ENCODE measurements at places on chromosomes 4 and X.
A peak's percentile ranks its signal among the peaks of the same experiment; 100 is the strongest.

DNA sequence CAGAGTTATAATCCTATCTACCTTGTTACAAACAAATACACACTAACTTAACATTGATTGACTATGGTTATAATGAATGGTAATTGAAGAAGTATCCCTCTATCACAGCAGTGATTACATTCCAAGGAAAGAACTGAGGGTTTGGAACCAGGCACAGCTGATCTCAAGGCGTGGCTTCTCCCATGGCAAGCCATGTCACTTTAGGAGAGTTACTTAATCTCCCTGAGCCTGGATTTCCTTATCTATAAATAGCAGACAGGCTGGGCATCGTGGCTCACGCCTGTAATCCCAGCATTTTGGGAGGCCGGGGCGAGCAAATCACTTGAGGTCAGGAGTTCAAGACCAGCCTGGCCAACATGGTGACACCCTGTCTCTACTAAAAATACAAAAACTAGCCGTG is 25.6 kb downstream of the SORBS2 start:
- no peak for DNase-seq

- DNase-seq, result no peak
Observed at GRCh38 chr4:66591968-66592367, 921.7 kb upstream of the EPHA5 start.

DNA sequence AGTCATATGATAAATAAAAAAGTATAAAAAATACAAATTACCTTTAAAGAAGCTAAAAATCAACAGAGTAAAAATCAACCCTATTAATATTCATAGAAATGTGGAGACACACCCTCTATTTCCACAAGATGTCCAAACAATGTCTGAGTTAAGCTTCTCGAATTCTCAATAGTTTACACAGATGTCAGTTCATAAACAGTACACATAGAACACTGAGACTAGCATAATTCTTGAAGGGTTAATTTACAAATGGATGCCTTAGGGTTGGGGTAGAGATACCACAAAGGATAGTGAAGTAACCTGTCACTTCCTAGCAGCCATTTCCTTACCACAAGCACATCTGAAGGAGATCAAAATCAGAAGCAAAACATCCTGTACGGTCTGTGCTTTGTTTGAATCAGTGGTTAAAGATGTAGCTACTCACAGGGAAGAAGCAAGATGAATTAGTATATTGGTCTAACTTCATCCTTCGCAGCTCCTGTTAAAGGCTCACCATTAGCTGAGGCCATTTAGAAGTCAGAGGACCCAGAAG is 2393.9 kb downstream of the ARAP2 start:
- no peak for DNase-seq

GRCh38 chrX:13808865-13809264 is 8.0 kb downstream of the GPM6B start:
- no peak for DNase-seq

DNA sequence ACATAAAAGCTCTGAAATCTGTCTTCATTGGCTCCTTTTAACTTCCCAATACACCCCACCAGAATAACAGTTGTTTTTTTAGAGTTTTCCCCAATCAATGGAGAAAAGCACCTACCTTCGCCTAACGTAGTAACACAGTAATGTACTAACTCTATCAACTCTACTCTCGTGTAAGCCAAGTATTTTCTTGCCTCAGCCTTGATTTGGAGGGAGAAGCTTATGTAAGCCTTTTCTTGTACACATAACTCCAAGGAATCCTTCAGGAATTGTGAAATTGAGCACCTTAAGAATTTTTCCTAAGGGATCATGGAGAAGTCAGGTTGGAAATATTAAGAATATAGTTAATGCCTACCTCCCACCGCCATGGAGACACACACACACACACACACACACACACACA is 181.2 kb downstream of the RAPGEF2 start:
- DNase-seq, result no peak

DNA sequence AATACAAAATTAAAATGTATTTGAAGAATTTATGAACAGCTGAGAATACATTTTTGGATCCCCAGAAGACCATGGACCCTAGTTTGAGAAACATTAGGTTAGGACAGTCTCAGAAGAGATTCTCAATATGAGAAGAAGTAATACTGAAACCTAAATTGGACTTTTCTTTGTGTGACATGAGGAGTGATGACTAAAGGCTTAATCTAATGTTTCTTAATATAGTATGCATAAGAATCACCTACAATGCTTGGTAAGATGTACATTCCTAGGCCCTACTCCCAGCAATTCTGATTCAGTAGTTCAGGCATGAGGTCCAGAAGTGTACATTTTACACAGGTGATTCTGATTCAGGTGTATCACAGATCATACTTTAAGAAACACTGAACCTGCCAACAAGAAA is 31.6 kb upstream of the HUWE1 start:
- DNase-seq, result no peak

GRCh38 chr4:121464854-121465253 is 84.0 kb upstream of the QRFPR start:
- DNase-seq, result no peak

- no peak for DNase-seq
Observed at GRCh38 chr4:2482693-2483092, 13.8 kb downstream of the RNF4 start.

DNA sequence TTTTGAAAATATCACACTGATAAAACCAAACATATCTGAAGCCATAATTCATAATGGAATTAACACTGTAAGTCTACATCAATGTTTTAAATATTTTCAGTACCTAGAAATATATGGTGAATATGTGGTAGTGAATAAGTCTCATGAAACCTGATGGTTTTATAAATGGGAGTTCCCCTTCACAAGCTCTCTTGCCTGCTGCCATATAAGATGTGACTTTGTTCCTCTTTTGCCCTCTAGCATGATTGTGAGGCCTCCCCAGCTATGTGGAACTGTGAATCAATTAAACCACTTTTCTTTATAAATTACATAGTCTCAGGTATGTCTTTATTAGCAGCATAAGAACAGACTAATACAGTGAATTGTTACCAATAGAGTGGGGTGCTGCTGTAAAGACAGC is 536.8 kb upstream of the GALNT7 start:
- DNase-seq, result no peak

DNA sequence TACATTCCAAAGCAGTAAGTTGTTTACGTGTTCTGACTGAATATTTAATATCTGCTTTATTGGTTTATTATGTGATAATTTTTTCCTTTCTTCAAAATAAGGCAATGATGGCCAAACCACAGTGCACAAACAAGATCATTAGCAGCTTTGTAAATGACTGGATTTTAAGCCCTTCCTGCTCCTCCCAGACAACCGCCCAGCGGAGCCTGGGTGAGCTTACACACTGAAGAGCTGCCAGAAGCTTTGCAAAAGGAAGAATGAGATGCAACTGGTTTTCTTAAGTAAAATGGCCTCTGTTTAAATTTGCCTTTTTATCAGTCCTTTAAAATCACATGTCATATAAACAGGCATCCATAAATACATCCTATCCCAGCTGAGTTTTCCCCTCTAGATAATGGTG is 52.2 kb downstream of the SPARCL1 start:
- no peak for DNase-seq

GRCh38 chr4:4820739-4821138 is 38.7 kb upstream of the MSX1 start:
- no peak for DNase-seq

GRCh38 chr4:143653031-143653430 is 47.4 kb downstream of the FREM3 start:
- no peak for DNase-seq

DNA sequence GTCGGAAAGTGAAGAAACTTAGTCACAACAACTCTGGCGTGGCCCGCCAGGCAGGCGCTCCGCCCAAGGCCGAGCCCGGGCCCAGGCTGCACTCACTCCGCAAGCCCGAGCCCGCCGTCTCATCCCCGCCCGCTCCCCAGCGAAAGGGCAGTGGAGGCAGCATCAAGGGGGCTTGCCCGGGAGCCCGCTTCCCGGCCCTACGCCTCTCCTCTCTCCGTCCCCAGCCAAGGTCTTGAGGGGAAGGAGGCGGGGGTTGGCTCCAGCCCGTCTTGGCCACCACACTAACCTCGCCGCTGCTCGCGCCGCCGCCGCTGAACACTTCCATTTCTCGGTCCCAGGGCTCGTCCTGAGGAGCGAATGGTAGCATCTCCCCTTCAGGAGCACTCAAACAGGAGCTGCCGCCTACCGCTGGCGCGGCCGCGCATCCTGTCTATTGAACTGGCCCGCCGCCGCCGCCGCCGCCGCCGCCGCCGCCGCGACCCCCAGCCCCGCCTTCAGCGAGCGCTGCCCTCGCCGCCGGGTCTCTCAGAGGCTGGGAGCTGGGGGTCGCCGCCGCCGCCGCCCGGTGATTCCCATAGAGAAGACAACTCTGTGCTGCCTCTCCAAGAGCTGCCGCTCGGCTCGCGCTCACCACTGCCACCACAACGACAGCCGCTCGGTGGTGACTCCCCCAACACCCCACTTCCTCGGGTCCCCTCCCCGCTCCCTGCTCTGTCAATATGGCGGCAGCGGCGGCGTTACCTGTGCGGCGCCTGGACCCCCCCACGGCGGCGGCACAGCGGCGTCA is at the start of gene RPS6KA6:
TSS of gene RPS6KA6 (minus strand) at position 667 of the 787 bp plus-strand sequence. CDS start at position 367, 300 bp downstream.
- no peak for DNase-seq

DNA sequence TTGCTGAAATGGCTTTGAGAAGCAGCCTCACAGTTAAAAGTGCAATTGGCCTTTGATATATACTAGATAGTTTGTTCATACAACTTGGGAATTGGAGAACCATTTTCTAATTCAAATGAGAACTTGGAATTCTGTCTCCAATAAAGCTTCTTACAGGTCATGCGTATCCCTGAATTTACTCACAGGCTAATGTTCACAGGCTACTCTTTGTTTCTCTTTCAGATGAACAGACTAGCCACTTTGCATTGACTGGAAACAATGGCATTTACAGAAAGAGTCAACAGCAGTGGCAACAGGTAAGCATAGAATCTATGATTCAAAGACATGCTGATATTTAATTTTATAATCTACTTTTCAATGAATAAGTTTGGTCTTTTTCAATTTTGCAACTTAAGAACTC is 13.5 kb downstream of the AFF1 start:
- DNase-seq, result no peak

DNA sequence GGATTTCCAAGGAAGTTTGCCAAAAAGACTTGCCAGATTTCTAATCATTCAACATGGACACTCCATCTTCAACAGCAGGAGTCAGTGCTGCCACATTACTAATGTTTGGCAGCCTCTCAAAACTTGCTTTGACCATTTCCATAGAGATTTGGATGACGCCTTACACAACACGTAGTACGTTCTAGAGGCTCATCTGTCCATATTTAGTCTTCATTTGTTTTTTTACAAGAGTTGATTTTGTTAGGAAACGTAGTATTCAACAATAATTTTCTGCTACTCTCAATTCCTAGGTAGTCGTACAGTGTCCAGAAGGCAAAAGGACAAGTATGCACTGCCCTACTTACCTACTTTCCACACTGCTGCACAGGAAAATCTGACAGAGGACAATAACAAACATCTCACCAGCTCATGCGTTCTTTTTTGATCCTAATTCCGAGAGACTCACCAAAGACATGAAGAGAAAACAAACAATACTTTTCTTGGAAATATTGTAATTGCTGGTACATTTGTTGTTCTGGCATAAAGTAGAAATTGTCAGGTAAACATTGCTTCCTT is 117.3 kb downstream of the SNCA start:
- no peak for DNase-seq

DNA sequence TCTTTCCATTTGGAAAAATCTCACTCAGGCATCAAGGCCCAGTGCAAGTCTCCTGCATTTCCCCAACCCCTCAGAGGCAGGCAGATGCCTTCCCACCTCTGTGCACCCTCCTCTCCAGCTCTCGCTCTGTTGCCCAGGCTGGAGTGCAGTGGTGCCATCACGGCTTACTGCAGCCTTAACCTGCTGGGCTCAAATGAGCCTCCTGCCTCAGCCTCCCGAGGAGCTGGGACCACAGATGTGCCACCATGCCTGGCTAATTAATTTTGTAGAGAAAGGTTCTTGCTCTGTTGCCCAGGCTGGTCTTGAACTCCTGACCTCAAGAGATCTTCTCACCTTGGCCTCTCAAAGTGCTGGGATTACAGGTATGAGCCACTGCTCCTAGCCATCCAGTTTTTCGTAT is 95.8 kb downstream of the NHSL2 start:
- no peak for DNase-seq

GRCh38 chrX:107766470-107767150 is 9.0 kb downstream of the TSC22D3 start:
- DNase-seq, result no peak

- DNase-seq, result no peak
Observed at GRCh38 chr4:142035566-142035965, 399.2 kb downstream of the IL15 start.

- no peak for DNase-seq
Observed at GRCh38 chr4:35684755-35685154, 559.6 kb downstream of the ARAP2 start.

- DNase-seq, result no peak
Observed at GRCh38 chrX:110086916-110087484, 84.1 kb downstream of the TMEM164 start.

GRCh38 chr4:84977396-84977795 is 10.9 kb upstream of the WDFY3 start:
- no peak for DNase-seq

- DNase-seq, result peak; percentile 37
Observed at GRCh38 chrX:129540068-129540653, at the start of gene OCRL. Gene OCRL, plus strand, starts transcription at chrX:129540259. Its CDS starts 181 bp downstream, at chrX:129540440.

DNA sequence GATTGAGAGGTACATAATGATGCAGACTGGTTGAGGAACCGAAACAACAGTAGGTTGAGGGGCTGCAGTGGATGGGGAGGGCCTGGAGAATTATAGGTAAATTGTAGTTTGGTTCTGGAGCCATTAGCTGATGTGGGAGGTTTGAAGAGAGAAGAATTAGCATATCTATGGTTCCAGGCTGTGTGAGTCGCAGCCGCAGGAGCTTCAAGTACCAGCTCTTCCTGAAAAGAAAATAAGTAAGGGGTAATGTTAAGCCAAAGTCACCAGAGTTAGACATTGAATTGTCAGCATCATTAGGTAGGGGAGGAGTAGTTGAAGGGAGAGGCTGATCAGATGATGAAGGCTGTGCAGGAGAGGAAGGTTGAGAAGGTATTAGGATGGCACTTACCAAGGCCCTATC is 29.5 kb downstream of the PF4 start:
- DNase-seq, result no peak

DNA sequence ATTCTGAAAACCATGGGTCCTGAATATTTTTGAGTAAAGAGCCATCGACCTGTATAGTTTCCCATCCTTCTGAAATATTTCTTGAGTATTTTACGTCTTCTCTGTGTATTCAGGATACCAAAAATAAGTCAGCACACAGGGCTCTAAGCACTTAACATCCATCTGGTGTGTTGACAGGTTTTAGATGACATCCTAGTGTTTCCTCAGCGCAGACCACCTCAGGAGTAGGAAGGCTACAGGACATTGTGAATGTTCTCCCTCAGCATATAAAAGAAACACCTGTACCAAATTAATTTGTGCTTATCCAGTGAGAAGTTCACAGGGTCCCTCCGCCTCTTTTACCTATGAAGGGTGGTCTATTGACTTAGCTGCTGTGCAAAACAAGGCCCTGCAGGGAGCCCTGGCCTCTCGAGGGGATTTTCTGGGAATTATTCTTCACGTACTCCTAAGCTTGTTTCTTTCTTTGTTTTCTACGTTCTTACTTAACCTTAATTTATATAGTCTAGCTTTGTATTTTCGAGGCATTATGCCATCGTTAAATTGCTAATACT is 241.8 kb downstream of the FBXO8 start:
- DNase-seq, result no peak
